ENCODE measurements at places on chromosomes 1 and 21. TPM values are rescaled to one million over a fixed set of nuclear protein-coding genes. Genes with fewer than 3 reads are reported as not detected.

Gene HSD11B1
- total RNA-seq, result not detected

Gene CEP85
- total RNA-seq, result 27.4 TPM

Gene OLFML3
- total RNA-seq, result 2.3 TPM

Gene SRSF4
- total RNA-seq, result 53.7 TPM

Gene HTR1D
- total RNA-seq, result 3.1 TPM

Gene RHBG
- total RNA-seq, result not detected

Gene RXRG
- total RNA-seq, result 0.17 TPM

Gene OR2M3
- total RNA-seq, result not detected

Gene ZNF695
- total RNA-seq, result 7.3 TPM

Gene TNN
- not detected for total RNA-seq

Gene RPRD2
- 9.2 TPM for total RNA-seq

Gene DDAH1
- 56.3 TPM for total RNA-seq

Gene ASAP3
- 5.7 TPM for total RNA-seq

Gene FAM43B
- 0.29 TPM for total RNA-seq

Gene MARK1
- 6.6 TPM for total RNA-seq

Gene GJA8
- total RNA-seq, result not detected

- DNase-seq, result no peak
Measured at GRCh38 chr1:201452866-201453265, 16.1 kb downstream of the PHLDA3 start.

- no peak for DNase-seq
Measured at GRCh38 chr1:46587069-46587468, 17.0 kb downstream of the MKNK1 start.

- no peak for DNase-seq
Measured at GRCh38 chr1:110749960-110750359, 75.2 kb upstream of the KCNA3 start.

- peak; percentile 82 for DNase-seq
Measured at GRCh38 chr1:214400131-214400530, 119.2 kb downstream of the SMYD2 start.

DNA sequence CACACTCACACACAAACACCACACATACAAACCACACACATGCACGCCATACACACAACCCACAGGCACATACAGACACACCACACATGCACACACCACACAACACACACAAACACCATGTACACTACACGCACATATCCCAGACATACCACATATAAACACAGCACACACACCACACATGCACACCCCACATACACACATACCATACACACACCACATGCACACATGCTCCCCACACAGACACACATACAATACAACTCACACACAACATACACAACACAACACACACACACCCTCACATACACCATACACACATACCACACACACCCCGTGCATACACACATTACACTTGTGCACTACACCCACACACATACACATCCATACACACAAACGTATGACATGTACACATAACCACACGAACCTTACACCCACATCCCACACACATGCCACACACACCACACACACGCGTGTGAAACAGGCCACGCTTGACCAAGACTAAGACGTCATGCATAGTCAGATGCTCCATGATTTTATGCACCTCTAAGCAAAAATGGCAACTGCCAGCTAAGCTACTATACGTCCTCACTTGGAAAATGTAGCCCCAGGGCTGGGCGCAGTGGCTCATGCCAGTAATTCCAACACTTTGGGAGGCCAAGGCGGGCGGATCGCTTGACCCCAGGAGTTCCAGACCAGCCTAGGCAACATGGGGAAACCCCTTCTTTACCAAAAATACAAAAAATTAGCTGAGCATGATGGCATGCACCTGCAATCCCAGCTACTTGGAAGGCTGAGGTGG is 77.4 kb upstream of the TMPRSS2 start:
- no peak for DNase-seq

DNA sequence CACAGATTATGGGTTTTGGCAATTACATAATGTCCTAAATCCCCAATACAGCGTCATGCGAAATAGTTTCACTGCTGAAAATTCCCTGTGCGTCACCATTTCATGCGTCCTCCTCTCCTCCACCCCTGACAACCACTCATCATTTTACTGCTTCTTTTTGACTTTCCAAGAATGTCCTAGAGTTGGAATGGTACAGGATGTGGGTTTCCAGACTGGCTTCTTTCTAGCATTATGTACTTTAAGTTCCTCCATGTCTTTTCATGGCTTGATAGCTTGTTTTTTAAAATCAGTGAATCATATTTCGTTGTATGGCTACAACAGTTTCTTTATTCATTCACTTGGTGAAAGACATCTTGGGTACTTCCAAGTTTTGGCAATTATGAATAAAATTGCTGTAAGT is 7.4 kb downstream of the NBPF3 start:
- DNase-seq, result no peak

DNA sequence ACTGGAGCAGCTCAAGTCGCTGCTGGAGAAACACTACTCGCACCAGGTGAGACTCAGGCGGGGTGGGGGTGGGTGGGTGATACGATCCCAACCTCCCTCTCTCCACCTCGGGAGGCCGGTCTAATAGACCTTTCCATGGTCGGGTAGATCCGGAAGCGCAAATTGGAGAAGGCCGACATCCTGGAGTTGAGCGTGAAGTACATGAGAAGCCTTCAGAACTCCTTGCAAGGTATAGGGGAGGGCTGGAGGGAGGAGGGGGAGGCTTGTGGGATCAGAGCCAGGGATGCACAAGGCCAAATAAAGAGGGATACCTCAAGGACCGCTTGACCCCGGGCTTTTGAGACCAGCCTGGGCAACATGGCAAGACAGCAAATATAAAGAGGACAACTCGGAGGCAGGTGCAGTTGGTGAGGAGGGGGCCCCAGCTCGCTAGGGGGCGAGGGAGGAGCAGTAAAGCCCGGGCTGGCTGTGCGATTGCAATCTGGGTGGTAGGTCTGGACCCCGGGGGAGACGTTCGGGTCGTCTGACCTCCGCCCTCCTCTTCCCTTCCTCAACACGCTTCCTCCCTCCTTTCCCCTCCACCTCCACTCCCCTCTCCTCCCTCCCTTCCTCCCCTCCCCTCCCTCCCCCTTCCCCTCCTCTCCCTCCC is 546 bp downstream of the HES3 start:
- no peak for DNase-seq

GRCh38 chr1:89939059-89939570 is 55.8 kb upstream of the ZNF326 start:
- no peak for DNase-seq

DNA sequence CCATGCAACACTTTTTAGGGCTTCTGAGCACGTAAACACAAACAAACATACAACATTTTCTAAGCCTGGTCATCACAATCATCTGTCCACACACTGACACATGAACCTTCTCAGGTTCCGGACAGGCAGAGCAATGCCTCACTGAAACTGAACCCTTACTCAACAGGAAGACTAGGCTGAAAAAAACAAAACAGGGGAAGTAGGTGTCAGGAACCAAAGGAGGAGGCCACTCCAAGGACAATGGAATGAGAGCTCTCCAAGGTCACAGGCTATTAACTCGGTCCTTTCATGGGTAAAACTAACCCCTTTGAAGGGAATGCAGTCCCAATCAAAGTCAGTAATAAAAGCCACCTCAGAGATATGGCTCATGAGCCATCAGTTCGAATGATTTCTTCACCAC is 76.6 kb downstream of the FAM78B start:
- DNase-seq, result no peak

- no peak for DNase-seq
Measured at GRCh38 chr1:111631502-111631901, 11.9 kb downstream of the RAP1A start.

DNA sequence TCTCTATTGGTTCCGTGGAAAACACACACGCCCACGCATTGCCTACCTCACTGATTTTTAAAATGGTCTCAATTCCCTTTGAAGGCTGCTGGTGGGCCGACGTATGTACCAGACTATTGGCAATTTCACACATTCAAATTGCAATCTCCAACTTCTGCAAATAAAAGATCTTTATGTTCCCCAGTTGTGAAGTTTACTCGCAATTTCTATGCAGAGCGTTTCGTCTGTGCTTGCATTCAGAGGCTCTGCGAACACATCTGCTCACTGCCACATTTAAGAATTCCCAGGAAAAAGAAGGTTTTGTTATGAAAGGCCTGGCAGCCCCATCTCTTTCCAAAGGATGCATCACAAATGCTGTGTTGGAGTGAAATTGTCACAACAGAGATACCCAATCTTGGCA is 288.0 kb upstream of the KAZN start:
- DNase-seq, result no peak

- no peak for DNase-seq
Measured at GRCh38 chr1:228339059-228339704, 67.5 kb downstream of the TRIM11 start.

- DNase-seq, result no peak
Measured at GRCh38 chr1:24900985-24901781, 28.9 kb downstream of the RUNX3 start.

DNA sequence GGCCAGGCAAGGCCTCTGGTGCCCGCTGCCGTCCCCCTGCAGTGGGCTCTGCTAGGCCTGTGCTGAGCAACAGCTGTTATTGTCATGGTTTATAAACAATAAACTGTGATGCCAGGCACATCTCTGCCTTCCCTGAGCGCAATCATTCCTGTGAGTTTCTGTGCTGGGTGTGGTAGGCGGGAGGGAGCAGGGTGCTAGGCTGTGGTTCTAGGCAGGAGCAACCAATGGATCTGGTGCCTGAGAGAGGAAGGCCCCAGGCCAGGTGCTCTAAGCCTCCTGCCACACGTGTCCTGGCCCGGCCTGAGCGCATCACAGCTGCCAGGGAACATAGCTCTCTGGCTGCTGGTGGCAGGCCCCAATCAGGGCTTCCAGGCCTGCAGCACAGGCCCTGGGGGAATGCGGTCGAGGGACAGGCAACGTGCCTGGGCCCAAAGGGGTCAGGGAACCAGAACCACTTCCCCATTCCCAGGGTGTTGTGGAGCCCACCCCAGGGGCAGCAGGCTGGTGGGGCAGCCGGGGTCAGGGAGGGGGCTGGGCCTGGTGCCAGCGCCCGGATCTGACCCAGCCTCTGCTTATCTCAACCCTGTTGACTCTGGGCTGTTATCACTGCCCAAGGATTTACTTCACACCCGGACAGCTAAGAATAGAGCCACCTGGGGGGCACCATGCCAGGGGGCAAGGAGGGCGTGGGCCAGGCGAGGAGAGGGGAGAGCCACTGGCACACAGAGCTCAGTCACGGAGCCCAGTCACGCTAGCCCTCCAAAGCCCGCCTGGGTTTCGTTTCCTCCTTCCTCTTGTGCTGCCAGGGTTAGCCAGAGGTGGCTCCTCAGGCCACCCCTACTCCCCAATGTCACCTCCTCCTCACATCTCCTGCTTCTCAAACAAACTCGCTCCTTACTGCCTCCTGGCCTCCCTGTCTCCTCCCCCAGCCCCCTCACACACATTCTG is 11.5 kb downstream of the TRIM46 start:
- peak; percentile 30 for DNase-seq

GRCh38 chr1:223188618-223189356 is 45.7 kb upstream of the TLR5 start:
- no peak for DNase-seq

- no peak for DNase-seq
Measured at GRCh38 chr1:111424281-111424680, 3.3 kb downstream of the OVGP1 start.

- DNase-seq, result no peak
Measured at GRCh38 chr21:34242973-34243372, 120.8 kb upstream of the KCNE2 start.

- no peak for DNase-seq
Measured at GRCh38 chr1:161805399-161806197, 39.5 kb downstream of the ATF6 start.

DNA sequence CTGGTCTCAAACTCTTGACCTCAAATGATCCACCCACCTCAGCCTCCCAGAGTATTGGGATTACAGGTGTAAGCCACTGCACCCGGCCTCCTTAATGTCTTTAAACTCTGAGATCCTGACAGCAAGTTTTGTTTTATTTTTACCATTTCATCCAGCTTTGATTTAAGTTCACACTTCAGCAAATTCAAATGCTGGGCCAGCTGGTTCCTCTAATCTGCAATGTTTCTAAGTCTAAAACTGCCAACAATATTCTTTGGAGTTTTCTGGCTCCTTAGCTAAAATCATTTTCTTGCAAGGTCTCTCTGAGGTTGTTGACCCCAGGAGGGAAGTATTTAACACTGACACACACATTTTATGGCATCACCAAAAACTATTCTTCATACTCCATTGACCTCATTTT is 72.0 kb upstream of the COL24A1 start:
- DNase-seq, result no peak

GRCh38 chr1:87174724-87175245 is 153.9 kb upstream of the LMO4 start:
- DNase-seq, result no peak

DNA sequence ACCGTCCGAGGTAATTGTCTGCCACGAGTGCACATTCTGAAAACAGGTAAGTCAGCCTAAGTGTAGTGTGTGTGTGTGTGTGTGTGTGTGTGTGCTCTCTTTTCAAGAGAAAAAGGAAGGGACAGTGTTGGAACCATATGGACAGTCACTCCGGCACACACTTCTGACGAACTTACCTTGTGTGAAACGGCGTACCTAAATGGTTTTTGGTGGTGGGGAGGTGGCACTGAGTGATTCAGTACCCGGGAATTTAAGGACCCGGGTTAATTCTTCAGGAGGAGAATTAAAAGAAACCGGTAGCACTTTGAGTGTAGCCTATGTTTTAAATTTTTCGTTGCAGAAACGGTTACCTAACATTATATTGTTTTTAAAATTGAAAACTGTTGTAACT is 286 bp downstream of the ODR4 start:
- DNase-seq, result no peak

- no peak for DNase-seq
Measured at GRCh38 chr1:94302497-94302896, 65.1 kb upstream of the ARHGAP29 start.

- no peak for DNase-seq
Measured at GRCh38 chr21:32249511-32250280, 29.2 kb downstream of the MIS18A start.

GRCh38 chr1:228256626-228257375 is 49.0 kb downstream of the OBSCN start:
- no peak for DNase-seq

- peak; percentile 29 for DNase-seq
Measured at GRCh38 chr1:232211149-232211548, 418.8 kb downstream of the SIPA1L2 start.

GRCh38 chr1:30506291-30507015 is 216.9 kb downstream of the MATN1 start:
- no peak for DNase-seq

GRCh38 chr1:22801761-22802160 is 91.1 kb downstream of the EPHB2 start:
- DNase-seq, result no peak

DNA sequence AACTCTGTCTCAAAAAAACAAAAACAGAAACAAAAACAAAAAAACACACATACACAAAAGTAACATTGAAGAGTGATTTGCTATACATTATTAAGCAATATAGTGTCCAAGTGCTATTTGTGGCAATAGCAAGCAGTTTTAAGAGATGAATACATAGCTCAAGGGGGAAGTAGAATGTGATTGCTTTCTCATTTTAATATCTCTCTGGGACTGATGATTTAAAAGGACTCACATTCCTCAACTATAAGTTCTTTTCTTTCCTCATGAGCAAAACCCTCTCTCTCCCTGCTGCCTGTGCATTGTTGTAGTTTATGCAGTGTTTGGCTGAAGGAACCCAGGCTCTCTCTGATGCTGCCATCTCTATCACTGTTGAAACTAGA is 47.0 kb upstream of the CSF1 start:
- DNase-seq, result no peak

GRCh38 chr21:42858957-42859890 is 20.1 kb downstream of the WDR4 start:
- no peak for DNase-seq
